ENCODE measurements at places on chromosomes 12 and 14.

GRCh38 chr12:67989184-67989920, at the start of gene IFNG-AS1:
IFNG-AS1 (plus strand) TSS chr12:67989447.
- DNase-seq = no peak

DNA sequence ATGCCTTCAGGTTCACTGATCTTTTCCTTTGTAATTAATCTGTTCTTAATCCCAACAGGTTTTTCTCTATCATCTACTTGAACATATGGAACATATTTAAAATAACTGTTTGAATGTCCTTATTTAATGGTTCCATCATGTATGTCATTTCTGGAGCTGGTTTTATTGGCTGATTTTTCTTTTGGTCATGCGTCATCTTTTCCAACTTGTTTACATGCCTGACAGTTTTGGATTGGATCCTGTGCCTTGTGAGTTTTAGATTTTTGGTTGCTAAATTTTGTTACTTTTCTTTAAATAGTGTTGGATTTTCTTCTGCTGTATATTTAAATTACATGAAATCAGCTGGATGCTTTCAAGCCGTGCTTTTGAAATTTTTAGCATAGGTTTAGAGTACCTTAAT, 237.3 kb upstream of the DAAM1 start:
- DNase-seq = no peak

- DNase-seq = peak; percentile 17
Measured at GRCh38 chr12:21384261-21384660, 11.6 kb downstream of the IAPP start.

DNA sequence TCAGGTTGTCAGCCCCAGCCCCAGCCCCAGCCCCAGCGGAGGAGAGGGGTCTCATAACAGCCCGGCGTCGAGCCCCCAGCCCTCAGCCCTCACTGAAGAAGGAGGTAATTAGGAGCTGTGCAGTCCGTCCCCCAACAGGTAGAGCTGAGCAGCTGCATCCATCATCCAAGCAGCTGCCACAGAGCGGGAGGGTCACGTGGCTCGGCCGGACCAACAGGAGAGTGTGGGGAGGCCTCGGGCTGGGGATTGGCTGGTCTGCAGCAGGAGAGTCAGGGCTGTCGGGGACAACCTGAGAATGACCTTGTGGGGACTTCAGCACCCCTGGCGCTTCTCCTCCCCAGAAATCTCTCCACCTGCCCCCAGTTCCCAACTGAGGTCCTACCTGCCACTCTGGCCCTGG, 29.6 kb downstream of the SMUG1 start:
- no peak for DNase-seq

- DNase-seq = no peak
Measured at GRCh38 chr12:123071857-123072256, 79.0 kb downstream of the PITPNM2 start.

DNA sequence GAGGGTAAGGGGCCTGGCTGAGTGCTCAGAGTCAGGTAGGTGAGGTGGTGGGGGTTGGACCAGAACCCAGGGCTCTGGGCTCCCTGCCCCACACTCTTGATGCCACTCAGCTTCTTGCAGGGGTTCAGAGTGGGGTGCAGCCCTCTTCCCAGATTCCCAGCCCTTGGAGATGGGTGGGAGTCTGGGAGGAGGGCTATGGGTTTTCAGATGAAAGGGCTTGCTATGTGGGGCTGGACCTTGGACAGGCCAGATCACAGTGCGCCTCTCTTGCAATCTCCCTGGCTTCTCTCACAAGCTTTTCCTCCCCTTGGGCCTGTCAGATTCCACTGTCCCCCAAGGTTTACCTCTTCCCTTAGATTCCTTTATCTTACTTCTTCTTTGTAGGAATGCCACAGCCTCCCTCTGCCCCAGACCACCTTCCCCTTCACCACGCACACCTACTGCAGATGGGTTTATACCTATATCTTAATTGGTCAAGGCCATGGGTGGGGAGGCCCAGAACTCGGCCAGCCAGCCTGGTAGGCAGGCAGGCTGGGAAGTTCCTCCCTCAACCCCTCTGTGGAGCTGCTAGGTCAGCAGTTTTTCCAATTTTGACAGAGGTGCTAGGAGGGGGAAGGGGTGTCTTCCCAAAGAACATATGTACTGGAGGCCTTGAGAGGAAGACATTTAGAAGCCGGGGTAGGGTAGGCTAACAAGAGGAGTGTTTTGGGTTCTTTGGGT, 1.4 kb downstream of the NYNRIN start:
- no peak for DNase-seq

DNA sequence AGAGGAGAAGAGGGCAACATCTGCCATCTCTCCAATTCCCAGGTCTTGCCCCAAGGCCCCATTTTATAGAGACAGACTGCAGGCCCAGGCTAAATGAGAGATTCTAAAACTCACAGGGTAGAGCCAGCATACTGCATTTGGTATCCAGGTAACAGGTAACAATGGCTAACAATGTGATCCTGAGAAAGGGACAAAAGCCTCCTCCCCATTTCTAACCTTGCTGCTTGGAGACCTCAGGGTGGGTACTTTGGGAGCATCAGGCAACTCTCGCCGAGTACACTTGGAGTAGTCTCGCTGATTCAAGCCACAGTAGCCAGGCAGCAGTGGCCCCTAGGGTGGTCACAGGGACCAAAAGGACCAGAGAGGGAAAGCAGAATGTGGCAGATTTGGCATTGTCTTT, 162.6 kb upstream of the PLEKHA5 start:
- no peak for DNase-seq

DNA sequence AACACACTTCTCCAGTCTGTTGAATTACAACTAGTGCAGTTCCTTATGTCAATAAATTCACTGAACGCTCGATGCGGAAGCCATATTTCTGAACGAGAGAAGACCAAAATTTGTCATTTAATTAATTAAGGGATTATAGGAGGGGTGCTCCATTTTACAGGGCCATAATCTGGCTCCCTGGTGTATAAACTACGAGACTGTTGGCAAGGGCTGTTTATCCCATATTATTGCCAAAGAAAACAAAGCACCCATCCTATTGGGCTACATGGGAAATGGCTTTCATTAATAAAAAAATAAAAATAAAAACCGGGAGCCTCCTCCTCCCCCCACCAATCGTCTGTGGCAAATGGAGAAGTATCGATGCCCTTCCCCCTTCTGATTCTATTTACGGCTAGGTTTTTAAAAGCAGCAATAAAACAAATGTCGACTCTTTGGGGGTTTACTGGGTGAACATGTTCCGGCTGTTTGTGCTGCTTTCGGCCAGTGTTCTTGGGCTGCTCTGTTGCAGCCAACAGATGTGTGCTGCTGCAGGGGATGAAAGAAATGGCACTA, 24.8 kb downstream of the ATF7 start:
- DNase-seq = no peak

- DNase-seq = no peak
Measured at GRCh38 chr12:54439096-54439495, 20.0 kb upstream of the ITGA5 start.

- peak; percentile 32 for DNase-seq
Measured at GRCh38 chr14:45426685-45427282, 173.8 kb upstream of the MIS18BP1 start.

DNA sequence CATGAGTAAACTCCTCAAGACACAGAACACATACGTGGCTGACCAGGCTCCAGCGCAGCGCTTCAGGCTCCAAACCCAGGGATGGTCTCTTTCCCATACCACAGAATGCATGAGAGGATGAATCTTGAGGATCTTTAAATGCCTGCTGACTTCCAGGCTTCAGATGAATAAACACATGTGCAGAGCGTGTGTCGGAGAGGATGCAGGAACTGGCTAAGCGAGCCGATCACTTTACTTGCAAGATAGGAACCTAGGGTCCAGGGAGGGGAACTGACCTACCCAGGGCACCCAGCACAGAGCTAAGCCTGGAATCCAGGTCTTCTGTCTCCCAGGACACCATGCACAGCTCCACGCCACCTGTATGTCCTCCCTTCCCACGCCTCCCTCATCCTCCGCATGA, 209.8 kb downstream of the BCL11B start:
- DNase-seq = no peak

- DNase-seq = no peak
Measured at GRCh38 chr14:105063056-105063455, 2.2 kb downstream of the GPR132 start.

- no peak for DNase-seq
Measured at GRCh38 chr12:132063491-132063890, 80.6 kb downstream of the DDX51 start.

GRCh38 chr14:94929354-94929753, 159.4 kb upstream of the GSC start:
- no peak for DNase-seq

- no peak for DNase-seq
Measured at GRCh38 chr12:75606151-75606550, 94.7 kb upstream of the KRR1 start.

DNA sequence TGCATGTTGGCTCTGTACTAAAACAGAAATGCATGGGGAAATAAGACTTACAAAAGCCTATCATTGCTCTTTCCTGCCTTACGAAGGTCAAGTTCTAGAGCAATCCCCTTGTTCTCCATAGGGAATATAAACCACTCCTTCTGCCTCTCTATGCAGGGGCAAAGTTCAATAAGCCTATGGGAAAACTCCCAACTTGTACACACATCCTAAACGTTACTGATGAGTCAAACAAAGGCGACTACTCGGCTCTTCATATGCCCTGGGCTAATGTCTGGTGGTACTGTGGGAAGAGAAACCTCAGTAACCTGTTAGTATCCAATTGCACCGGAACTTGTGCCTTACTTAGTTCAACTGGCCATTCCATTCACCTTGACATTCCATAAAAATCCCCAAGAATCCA, 32.7 kb downstream of the PRMT8 start:
- DNase-seq = no peak

- no peak for DNase-seq
Measured at GRCh38 chr14:62718629-62719028, 326.6 kb downstream of the KCNH5 start.

GRCh38 chr14:77478796-77479195, 19.8 kb downstream of the ISM2 start:
- no peak for DNase-seq

DNA sequence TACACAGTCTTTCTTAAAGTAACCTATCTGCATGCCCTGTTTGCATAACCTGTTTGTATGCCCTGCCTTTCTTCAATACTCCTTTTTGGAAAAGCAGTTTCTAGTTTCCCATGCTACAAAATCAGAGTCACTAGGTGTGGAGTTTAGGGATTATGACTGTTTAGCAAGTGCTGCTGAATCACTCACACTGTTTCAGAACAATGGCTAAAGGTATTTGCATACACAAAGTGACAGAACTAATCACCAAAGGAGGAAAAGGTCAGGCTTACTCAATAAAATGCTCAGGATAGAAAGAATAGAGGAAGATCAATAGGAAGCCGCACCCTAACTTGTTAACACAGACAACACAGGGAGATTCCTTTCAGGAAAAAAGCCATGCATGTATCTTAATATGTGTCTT, 19.4 kb downstream of the EGLN3 start:
- DNase-seq = no peak

- peak; percentile 60 for DNase-seq
Measured at GRCh38 chr12:51320695-51321320, 3.2 kb downstream of the BIN2 start.

GRCh38 chr14:101466456-101467180, 94.7 kb upstream of the DIO3 start:
- no peak for DNase-seq

DNA sequence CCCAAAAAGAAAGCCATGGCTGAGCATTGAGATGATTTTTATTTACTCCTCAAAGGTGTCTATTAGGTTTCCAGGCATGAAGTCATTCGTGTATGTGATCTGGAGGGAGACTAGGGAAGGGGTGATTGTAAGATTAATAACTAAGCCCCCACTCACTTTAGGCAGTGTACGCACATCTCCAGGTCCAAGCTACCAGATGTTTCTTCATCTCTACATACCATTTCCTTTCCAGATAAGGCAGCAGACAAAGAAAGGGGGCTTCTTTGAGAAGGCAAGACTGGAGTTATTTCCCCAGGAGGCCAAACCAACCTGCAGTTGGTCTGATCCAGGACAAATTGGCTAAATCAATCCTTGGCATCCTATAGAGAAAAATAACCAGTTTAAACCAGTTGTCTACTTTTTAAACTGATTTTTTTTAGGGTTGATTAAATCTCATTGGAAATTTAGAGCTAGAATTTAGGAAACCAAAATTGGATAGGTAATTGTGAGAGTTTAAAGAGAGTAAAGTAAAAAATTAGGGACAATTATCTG, 3.9 kb downstream of the HOXC13 start:
- no peak for DNase-seq

GRCh38 chr14:73465823-73466532, 7.6 kb upstream of the NUMB start:
- no peak for DNase-seq

GRCh38 chr12:43638806-43639205, 86.8 kb upstream of the ADAMTS20 start:
- no peak for DNase-seq

DNA sequence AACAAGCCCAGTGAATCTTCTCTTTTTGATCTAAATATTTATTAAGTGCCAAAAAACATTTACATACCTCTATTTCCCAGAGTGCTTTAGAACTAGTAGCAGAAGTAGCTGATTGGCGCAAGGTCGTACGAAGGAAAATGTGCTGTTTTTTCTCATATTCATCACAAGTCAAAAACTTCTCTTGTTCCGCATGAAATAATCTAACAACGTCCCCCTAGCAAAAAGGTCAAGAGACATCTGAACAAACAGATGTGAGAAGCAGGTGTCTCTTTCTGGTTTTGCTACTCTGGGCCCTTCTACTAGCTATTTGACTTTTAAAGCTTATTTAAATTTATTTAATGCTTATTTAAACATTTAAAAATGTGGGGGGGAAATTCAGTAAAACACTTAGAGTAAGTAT, 117.8 kb downstream of the ITPR2 start:
- no peak for DNase-seq

DNA sequence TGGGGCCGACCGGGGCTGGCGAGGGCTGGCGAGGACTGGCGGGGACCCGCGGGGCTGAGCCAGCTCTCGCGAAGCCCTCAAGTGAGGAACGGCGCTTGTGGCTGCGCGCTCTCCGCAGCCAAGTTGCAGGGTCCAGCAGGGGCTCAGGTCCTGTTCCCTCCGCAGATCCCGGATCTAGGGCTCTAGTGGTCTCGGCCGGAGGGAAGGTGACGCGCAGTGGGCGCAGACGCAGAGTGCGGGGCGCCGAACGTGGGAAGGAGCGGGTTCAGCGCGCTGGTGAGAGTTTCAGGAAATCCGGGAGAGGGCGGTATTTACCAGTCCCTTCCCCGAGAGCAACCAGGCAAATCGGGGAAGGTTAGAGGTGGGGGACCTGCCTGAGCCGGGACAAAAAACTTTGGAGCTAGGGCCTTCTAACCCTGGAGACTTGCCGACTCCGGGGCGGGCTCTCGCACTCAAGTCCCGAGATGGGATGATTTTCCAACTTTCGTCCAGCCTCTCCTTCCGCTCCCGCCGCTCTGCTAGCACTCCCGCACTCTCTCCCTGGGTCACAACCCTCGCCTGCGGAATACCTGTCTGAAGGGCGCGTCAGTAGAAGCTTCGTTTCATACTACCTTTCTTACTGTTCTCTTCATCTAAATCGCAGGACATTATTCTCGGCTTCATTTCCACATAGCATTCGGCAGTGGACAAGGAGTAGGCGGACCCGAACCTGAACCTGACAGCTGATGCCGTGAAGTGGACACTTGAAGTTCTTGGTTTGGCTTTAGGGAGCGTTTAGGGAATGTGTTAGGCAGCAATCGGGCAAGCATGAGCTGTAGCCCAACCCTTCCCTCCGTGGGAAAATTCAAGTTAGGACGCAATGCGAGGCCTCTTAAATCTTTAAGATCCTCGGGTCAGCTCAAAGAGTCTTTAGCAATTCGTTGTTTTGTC, 13.6 kb upstream of the PAX9 start:
- peak; percentile 34 for DNase-seq

Data from amniotic epithelial cell (primary cell).